ENCODE measurements at places on chromosomes 3 and 15.

DNA sequence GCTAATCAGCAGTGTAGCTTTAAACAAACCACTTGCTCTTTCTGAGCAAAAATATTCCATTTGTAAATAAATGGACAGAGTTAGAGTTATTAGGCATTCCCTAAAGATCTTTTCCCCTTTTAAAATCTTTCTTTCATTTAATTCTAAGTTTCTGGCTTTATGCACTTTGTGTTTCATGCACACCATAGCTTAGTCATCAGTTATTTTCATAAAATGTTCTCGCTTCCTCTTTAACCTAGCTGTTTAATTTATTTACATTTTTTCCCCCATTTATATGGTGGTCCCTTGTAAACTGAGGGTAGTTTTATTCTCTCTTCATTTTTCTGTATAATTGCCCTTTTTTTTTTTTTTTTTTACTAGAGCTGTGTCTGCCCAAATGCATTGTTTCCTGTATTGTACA, 315.0 kb upstream of the LRRFIP2 start:
- DNase-seq: no peak

DNA sequence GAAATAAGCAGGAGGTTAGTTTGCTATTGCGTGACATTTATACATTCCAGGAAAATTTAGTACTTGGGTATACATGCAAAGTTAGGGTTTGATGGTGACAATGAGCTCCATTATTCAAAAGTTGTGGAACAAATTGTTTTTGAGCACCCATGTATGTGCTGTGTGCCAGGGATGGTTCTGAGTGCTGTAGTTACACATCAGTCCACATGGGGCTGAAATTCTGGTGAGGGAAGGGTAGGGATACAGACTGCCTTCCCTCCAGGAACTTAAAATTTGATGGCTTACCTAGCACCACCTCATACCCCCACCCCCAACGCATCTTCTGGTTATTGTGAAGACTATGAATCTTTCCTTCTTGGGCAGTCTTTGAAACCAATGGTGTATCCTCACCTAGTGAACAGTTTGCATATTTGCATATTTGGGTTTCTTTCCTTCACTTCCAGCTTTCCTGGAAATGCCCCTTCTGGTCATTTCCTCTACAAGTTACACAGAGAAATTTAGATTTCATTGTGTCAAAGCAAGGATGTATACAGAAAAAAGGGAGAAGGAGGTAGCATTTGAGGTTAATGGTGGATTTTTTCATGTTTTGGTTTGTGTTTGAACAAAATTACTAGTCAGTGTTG, 222.0 kb upstream of the IL12A start:
- DNase-seq: peak; percentile 57

- DNase-seq: no peak
Measured at GRCh38 chr3:31908391-31909097, 72.5 kb downstream of the OSBPL10 start.

- no peak for DNase-seq
Measured at GRCh38 chr15:41965441-41966413, 6.6 kb downstream of the EHD4 start.

DNA sequence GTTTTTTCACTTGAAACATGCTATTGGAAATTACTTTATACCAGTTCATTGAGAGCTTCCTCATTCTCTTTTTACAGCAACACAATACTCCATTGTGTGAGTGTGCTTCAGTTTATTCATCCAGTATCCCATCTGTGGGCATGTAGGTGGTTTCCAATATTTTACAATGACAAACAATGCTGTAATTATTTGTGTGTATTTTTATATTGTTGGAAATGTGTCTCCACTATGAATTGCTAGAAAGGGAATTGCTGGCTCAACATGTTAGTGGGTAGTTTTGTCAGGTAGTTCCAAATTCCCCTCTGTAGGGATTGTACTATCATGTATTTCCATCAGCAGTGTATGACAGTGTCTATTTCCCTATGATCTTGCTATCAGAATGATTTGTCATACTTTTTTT, 65.8 kb upstream of the MAGI1 start:
- no peak for DNase-seq

DNA sequence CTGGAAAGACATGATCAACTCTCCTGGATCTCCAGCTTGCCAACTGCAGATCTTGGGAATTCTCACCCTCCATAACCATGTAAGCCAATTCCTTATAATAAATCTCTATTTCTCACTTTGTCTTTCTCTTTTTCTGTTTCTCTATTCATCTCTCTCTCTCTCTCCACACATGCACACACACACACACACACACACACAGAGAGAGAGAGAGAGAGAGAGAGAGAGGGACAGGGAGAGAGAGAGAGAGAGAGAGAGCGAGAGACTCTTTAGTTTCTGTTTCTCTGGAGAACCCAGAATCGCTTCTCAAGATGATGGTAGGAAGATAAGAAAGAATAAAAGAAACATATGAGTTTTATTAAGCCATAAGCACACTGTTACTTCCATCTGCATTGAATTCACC, 111.9 kb downstream of the BCHE start:
- no peak for DNase-seq

GRCh38 chr15:84725001-84725491, 9.1 kb upstream of the SEC11A start:
- DNase-seq: no peak

DNA sequence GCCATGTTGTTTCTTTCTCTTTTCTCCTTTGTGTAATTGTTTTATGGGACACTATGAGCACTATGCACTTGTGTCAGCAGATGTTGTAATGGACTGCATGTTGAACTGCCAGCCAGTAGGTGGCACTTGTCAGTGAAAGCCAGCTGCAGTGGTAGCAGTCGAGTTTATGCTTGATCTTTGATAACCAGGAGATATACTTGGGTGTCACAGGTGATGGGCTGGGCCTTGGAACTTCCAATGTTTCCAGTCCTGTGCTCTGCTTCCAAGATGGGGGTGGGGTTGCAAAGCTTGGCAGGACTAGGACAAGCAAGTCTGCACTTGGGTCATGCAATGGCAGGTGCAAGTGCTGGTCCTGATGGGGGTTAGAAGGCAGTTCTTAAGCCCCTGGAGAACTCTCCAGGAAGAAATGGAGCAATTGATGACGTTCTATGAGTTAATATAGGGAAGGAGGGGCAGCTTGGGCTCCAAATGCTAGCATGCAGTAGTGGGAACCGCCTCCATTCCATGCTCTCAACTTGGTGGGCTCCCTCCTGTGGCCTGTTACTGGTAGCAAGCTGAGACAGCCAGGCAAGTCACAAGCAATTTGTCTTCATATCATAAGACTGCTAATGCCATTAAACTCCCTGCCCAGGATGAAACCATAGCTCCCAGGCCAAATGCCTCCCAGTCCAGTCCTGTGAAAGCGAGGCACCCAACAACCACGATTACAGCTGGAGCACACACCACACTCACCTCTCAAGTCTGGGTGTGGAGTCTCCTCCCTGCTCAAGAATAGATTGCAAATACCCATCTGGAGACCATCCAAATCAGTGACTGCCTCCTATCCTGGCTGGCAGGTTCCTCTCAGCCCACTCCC, 287.2 kb downstream of the CGGBP1 start:
- no peak for DNase-seq

GRCh38 chr3:57943525-57944495, 64.4 kb upstream of the FLNB start:
- no peak for DNase-seq

GRCh38 chr3:43353393-43353792, 67.1 kb downstream of the SNRK start:
- DNase-seq: no peak

- DNase-seq: no peak
Measured at GRCh38 chr15:32953533-32953910, 235.7 kb downstream of the GREM1 start.

GRCh38 chr3:155079746-155080487, at the start of gene MME:
Gene MME (plus strand): TSS chr3:155080319. CDS start chr3:155084168, 3,849 bp downstream.
- no peak for DNase-seq

- no peak for DNase-seq
Measured at GRCh38 chr3:127686512-127686894, 13.8 kb downstream of the ABTB1 start.

DNA sequence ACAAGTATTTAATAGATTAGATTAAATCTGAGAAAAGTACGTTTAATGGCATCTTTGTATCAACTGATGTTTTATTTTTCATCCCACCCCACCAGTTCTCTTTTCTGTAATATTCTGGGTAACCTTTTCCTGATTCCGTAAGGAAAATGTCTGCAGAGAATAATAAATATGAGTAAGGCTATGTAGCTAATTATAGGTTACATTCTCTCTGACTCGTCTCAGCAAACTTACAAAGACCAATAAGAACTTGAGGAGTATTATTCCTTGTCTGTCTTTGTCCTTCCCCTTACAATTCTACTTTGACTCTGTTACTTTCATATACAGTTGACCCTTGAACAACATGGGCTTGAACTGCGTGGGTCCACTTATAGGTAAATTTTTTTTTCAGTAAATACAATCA, 12.1 kb downstream of the SNAP23 start:
- DNase-seq: no peak

DNA sequence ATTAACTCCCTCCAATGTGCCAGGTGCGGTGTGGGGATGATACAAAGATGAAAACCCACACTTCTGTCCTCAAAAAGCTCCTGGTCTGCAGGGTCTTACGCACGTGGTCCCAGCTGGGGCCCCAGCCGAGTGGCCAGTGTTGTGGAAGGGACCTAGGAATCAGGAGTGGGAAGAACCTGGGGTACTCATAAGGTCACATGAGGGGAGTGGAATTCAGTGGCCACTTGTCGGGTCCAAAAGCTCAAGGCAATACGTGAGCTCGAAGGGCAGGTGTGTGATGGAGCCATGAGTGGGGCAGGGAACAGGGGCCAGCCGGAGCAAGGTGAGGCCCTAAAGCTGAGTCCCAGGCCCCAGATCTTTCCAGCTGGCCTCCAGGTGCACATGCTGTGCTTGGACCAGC, 260.0 kb upstream of the LYSMD4 start:
- no peak for DNase-seq

DNA sequence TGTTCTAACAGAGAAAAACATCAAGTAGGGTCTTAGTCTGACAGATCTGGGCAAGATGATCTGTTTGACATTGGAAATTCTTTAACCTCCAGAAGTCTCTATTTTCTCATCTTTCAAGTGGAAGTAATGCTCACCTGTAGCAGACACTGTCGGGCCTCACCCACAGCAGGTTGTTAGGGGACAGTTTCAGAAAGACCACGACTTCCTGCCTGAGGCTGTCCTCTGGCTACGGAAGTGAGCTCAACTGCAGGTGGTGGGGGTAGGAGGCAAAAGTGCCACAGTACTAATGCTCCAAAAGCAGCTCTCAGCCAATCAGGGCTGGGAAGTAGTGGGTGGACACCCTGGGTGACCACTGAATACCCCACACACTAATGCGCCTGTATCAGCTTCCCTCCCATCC, 111.4 kb upstream of the TOPAZ1 start:
- DNase-seq: no peak

- DNase-seq: no peak
Measured at GRCh38 chr3:3782457-3782856, 16.8 kb upstream of the LRRN1 start.

- no peak for DNase-seq
Measured at GRCh38 chr3:127321371-127321770, 33.5 kb upstream of the PRR20G start.

DNA sequence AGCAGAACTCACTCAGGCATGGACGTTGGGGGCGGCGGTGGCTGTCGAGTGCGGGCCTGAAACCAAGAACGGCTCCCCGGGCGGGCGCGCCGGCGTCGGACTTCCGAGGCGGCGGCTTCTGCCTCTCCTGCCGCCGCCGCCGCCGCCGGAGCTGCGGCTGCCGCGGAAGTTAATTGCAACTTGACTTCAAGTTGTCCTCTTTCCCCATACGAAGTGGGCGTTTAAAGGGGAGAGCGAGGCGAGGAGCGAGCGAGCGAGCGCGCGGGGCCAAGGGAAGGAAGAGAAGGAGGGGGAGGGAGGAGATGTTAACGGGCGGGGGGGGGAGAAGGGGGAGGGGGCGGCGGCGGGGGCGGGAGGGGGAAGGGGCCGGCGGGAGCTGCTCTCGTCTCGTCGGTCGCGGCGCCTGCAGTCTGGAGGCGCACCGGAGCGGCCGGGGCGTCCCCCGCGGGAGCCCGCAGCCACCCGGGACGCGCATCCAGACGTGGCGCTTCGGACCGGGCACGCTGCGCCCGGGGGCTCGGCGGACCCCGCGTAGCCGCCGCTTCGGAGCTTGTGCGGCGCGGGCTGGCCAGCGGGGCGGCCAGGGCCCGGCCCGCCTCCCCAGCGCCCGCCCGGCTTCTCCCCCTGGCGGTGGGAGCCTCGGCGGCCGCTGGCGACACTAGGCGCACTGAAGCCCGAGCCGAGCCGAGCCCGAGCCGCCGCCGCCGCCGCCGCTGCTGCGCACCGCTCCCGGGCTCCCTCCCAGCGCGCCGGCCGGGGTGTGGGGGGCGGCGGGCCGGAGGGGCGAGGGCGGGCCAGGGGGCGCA, 19.7 kb upstream of the SATB1 start:
- peak; percentile 92 for DNase-seq

- DNase-seq: no peak
Measured at GRCh38 chr3:58206406-58207011, 4.3 kb downstream of the DNASE1L3 start.

- DNase-seq: no peak
Measured at GRCh38 chr15:22253676-22254408, 173.5 kb downstream of the OR4M2 start.

DNA sequence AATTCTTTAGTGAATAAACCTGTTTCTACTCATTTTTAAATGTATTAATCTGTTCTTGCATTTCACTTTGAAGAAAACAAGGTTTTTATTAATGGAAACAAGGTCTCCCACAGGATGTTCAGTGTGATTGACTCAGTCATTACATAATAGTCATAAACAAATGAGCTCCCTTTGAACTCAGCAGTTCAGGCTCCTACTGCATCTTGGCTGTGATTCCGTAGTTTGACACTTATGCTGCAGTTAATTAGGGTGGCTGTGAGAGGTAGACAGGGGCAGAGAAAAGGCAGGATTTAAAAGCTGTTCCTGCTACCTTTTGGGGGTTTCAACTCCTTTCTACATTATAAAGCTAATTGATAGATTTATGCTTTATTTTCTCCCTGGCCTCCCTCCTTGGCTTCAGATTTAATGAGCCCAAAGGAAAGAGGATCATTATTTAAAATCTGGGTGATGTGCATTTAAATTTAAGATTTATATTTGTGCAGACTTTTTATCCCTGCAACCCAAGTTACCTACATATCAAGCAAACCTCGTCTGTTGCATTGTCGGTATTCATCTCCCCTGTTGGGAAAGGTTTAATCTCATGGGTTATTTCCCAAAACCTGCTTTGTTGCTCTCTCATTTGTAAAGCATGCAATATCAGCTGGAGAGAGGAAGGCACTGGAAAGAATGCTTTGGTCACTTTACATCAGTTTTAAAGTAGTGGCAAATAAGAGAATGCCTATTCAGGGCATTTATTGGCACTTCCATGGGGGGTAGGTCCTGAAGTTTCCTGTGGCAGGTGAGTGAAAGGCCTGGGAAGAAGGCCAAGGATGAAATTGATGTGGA, 345.0 kb upstream of the NR2E3 start:
- no peak for DNase-seq

- DNase-seq: no peak
Measured at GRCh38 chr15:36925653-36926426, 174.5 kb downstream of the MEIS2 start.

Data from HuH-7.5 (cell line).